T-helper 17 cell (primary cell): ENCODE measurements at places on chromosomes 3 and 15.
A peak's percentile ranks its signal among the peaks of the same experiment; 100 is the strongest.

GRCh38 chr15:68775671-68776476, 44.8 kb downstream of the ANP32A start:
- no peak overlapping the region for H3K4me3 ChIP-seq
- no peak overlapping the region for H3K27ac ChIP-seq
- no peaks in the 10 kb centered on the region for H3K36me3 ChIP-seq
- no peaks in the 10 kb centered on the region for H3K27me3 ChIP-seq

DNA sequence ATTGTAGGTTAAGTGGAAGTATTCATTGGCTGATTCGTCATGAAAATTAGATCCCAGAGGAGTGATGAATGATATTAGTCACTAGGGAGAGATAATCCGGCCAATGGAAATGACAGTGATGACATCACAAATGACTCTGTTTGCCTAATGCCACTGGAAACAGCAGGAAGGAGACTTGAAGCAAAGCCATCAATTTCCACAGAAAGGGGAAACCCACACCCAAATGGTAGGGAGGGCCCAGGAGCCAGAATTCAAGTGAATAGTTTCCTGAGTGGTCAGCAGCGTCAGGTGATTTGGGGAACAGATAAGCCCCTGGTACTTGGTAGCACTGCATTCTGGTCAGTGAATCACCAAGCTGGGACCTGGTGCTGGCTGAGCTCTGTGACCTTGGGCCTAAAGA, 3.3 kb upstream of the ADAMTS9 start:
- peaks cover 39% of the 10 kb centered on the region for H3K27me3 ChIP-seq
- DNase-seq = no peak
- peaks cover 6% of the 10 kb centered on the region for H3K4me1 ChIP-seq
- no peak overlapping the region for H3K27ac ChIP-seq
- peaks cover 4% of the 10 kb centered on the region for H3K36me3 ChIP-seq
- no peak overlapping the region for H3K4me3 ChIP-seq

DNA sequence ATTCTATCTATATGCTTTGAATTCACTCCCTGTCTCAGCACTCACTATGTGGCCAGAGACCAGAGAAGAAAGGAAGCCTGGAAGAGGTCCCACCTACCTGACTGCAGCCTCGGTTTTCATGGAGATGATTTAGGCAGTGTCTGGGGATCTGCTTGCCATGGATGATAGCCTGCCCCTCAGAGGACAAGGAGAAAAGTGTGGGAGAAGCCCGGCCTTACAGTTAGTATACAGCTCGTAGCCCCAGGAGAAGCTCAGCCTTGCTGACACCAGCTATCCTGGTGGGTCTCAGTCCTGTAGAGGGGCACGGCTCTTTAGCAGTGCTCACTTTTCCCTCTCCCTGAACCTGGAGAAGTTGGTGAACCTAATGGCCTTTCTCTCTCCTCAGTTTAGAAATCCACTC, 25.9 kb upstream of the RTP4 start:
- peaks cover 2% of the 10 kb centered on the region for H3K36me3 ChIP-seq
- DNase-seq = no peak
- H3K27me3 ChIP-seq = peaks cover 50% of the 10 kb centered on the region
- H3K4me1 ChIP-seq = no peaks in the 10 kb centered on the region

GRCh38 chr15:85408270-85408746, 27.9 kb downstream of the AKAP13 start:
- no peaks in the 10 kb centered on the region for H3K27me3 ChIP-seq
- DNase-seq = no peak
- H3K4me1 ChIP-seq = peaks cover 57% of the 10 kb centered on the region
- peak overlapping the region; percentile 4 for H3K27ac ChIP-seq
- peak overlapping the region; percentile 82 for H3K4me3 ChIP-seq
